ENCODE measurements at places on chromosomes 1 and 21. TPM values are rescaled to one million over a fixed set of nuclear protein-coding genes. Genes with fewer than 3 reads are reported as not detected.

- peak; percentile 18 for DNase-seq
- H3K4me1 ChIP-seq: no peaks in the 10 kb centered on the region
- no peak overlapping the region for H3K4me3 ChIP-seq
- H3K27ac ChIP-seq: no peak overlapping the region
- no peaks in the 10 kb centered on the region for H3K27me3 ChIP-seq
Measured at GRCh38 chr1:30437059-30437576, 286.3 kb downstream of the MATN1 start.

DNA sequence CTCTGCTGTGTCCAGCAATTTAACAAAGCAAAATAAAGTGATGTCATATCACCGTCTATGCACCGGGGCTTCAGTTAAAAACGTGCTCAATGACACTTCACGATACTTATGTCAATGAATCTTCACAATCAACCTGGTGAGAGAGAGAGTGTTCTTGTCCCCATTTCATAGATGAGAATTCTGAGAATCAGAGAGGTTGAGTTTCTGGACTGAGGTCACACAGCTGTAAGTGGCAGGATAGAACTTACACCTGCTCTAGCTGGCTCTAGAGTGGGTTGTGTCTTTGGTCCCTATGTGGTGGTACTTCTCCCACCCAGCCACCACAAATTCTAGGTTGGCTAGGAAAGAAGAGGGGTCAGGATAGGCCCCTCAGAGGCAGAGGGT lies 5.2 kb downstream of the NTRK1 start:
- H3K27ac ChIP-seq: no peak overlapping the region
- peaks cover 78% of the 10 kb centered on the region for H3K27me3 ChIP-seq
- no peak for DNase-seq
- peaks cover 17% of the 10 kb centered on the region for H3K4me1 ChIP-seq
- H3K4me3 ChIP-seq: no peak overlapping the region
- no peaks in the 10 kb centered on the region for H3K36me3 ChIP-seq

GRCh38 chr21:20259031-20259867 lies 739.0 kb upstream of the NCAM2 start:
- no peaks in the 10 kb centered on the region for H3K4me1 ChIP-seq
- H3K4me3 ChIP-seq: no peak overlapping the region
- no peaks in the 10 kb centered on the region for H3K27me3 ChIP-seq
- H3K27ac ChIP-seq: no peak overlapping the region
- H3K36me3 ChIP-seq: no peaks in the 10 kb centered on the region

DNA sequence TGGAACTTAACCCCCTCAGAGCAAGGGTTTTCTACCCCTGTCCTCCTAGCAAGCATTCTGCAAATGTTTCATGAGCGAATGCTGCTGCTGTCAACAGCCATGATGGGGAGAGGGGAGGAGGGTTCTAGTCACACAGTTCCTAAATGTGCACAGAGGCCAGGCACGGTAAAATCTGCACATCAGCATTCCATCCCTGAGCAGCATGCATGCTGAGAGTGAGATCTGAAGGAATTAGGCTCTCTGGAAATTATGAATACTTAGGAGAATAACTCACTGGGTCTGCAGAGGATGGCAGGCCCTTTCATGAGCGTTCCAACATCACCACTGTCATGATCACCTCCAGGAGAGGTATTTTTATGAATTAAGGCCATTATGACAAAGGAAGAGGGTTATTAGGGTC lies 2.1 kb downstream of the VTCN1 start:
- H3K4me3 ChIP-seq: no peak overlapping the region
- no peak overlapping the region for H3K27ac ChIP-seq
- no peaks in the 10 kb centered on the region for H3K4me1 ChIP-seq
- H3K27me3 ChIP-seq: no peaks in the 10 kb centered on the region
- DNase-seq: no peak
- no peaks in the 10 kb centered on the region for H3K36me3 ChIP-seq

DNA sequence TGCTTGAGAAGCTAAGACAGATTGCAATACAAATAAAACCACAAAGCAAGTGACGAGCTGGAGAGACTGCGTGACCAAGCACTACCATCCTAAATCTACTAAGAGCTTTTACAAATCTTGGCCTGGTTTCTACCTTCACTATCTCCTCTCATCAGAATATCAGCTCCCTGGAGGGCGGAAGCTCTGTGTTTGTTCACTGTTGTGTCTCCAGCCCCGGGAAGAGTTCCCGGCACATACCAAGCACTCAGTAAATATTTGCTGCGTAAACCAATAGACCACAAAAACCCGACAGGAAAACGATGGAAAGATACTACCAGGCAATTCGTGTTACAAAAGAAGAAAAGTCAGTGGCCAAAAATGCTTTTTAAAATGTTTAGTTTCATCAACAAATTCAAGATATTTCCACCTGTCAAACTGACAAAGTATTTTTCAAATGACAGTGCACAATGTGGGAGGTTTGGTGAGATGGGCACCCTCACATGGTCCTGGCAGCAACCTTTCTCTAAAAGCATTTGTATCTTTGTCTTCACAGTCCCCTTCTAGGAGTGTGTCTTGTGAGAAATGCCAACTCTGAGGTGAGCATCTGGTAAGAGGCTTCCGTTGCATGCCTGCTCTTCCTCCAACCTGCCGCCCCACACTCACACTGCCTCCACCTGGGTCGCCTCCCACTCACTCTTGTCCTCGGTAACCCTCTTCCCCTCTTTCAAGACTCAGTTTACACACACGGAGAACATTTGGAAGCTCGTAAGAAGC lies 34.7 kb downstream of the SLC1A7 start:
- no peak for DNase-seq
- H3K4me1 ChIP-seq: no peaks in the 10 kb centered on the region
- H3K27ac ChIP-seq: no peak overlapping the region
- H3K36me3 ChIP-seq: no peaks in the 10 kb centered on the region
- no peaks in the 10 kb centered on the region for H3K27me3 ChIP-seq
- no peak overlapping the region for H3K4me3 ChIP-seq

- H3K27me3 ChIP-seq: no peaks in the 10 kb centered on the region
- DNase-seq: no peak
- H3K4me1 ChIP-seq: no peaks in the 10 kb centered on the region
- H3K36me3 ChIP-seq: no peaks in the 10 kb centered on the region
Measured at GRCh38 chr21:28410256-28410655, 582.4 kb downstream of the LTN1 start.

GRCh38 chr1:12772520-12772919 lies 1.0 kb upstream of the PRAMEF12 start:
- H3K4me3 ChIP-seq: no peak overlapping the region
- DNase-seq: no peak
- H3K36me3 ChIP-seq: no peaks in the 10 kb centered on the region
- H3K27me3 ChIP-seq: no peaks in the 10 kb centered on the region

- no peak for DNase-seq
- H3K27me3 ChIP-seq: no peaks in the 10 kb centered on the region
- H3K27ac ChIP-seq: no peak overlapping the region
- no peaks in the 10 kb centered on the region for H3K4me1 ChIP-seq
- no peaks in the 10 kb centered on the region for H3K36me3 ChIP-seq
- H3K4me3 ChIP-seq: no peak overlapping the region
Measured at GRCh38 chr1:151960780-151961513, 32.7 kb downstream of the S100A10 start.

DNA sequence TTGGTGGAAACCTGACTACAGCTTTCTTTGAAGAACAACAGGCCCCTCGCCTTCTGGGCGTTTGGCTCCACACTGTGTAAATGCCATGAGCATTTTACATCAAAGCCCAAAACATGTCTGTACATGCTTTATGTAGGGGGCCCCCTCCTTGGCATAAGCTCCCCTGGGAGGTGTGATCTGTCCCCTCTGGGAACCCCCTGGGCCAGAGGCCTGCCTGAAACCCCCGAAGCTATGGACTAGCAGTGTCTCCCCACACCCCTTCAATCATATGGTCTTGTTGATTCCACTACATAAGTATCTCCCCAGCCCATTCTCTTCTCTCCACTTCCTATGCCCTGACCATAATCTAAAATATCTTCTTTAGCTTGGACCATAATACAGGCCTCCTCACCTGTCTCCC lies 241.5 kb downstream of the C1orf94 start:
- H3K36me3 ChIP-seq: no peaks in the 10 kb centered on the region
- H3K4me3 ChIP-seq: no peak overlapping the region
- H3K4me1 ChIP-seq: no peaks in the 10 kb centered on the region
- H3K27ac ChIP-seq: no peak overlapping the region
- DNase-seq: no peak

DNA sequence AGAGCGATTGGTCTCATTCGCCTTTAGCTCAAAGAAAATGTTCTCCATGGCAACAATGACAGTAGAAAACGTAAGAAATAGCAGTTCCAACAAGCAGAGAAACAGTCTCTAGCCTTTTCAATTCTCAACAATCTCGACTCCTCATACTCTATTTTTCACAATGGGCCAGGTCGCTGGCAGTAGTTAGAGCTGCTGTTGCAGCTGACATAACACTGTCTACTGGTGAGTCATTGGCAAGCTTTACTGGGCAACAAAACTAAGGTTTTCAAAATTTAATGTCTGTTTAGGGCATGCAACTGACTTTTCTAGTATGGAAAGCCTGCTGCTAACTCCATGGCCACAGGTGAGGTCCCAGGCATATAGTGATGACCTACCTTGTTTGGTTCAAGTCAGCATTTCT lies 221.1 kb upstream of the KAZN start:
- no peaks in the 10 kb centered on the region for H3K27me3 ChIP-seq
- no peak for DNase-seq
- no peaks in the 10 kb centered on the region for H3K36me3 ChIP-seq
- no peak overlapping the region for H3K27ac ChIP-seq
- no peaks in the 10 kb centered on the region for H3K4me1 ChIP-seq

GRCh38 chr21:38861989-38862683 lies 56.4 kb downstream of the ETS2 start:
- no peaks in the 10 kb centered on the region for H3K36me3 ChIP-seq
- H3K4me3 ChIP-seq: no peak overlapping the region
- DNase-seq: no peak
- H3K27ac ChIP-seq: no peak overlapping the region
- peaks cover 16% of the 10 kb centered on the region for H3K4me1 ChIP-seq

- H3K36me3 ChIP-seq: no peaks in the 10 kb centered on the region
- no peaks in the 10 kb centered on the region for H3K27me3 ChIP-seq
- H3K4me1 ChIP-seq: no peaks in the 10 kb centered on the region
- no peak overlapping the region for H3K4me3 ChIP-seq
- no peak overlapping the region for H3K27ac ChIP-seq
Measured at GRCh38 chr1:209354840-209355165, 228.7 kb upstream of the CAMK1G start.

DNA sequence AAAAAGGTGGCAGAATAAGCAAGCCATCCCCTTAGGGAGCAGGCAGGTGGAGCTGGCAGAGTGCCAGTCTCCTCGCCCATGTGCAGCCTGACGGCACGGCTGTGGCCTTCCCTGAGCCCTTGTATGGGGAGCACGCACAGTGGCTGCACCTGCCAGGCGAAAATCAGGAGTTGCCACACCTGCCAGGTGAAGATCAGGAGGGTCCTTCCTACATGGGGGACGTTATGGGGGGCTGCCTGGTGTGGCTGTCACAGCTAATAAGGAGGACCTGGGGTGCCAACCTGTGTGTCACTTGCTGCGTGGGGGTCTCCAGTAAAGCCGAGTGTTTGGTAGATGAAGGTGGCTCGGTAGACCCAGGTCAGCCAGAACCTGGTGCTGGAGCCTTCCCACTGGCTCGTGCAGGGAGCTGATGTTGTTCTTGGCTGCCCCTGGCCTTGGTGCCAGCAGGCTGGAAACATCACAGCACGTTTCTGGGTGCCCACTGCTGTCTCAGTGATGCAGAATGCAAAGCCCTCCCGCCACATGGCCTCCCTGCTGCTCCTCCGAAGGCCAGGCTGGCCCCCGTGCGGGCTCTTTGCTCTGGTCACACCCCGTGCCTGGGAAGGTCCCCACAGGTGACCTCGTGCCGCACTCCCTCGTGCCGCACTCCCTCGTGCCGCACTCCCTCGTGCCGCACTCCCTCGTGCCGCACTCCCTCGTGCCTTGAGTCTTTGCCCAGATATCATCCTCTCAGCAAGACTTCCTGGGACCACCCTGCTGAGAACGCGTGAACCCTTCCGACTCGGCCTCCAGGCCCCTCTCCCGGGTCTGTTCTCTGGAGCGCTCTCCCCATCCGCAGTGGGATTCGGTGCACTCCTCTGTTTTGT lies 55.4 kb downstream of the SLC37A1 start:
- H3K4me3 ChIP-seq: no peak overlapping the region
- DNase-seq: peak; percentile 59
- H3K27ac ChIP-seq: peak overlapping the region; percentile 54
- no peaks in the 10 kb centered on the region for H3K4me1 ChIP-seq
- H3K27me3 ChIP-seq: no peaks in the 10 kb centered on the region

DNA sequence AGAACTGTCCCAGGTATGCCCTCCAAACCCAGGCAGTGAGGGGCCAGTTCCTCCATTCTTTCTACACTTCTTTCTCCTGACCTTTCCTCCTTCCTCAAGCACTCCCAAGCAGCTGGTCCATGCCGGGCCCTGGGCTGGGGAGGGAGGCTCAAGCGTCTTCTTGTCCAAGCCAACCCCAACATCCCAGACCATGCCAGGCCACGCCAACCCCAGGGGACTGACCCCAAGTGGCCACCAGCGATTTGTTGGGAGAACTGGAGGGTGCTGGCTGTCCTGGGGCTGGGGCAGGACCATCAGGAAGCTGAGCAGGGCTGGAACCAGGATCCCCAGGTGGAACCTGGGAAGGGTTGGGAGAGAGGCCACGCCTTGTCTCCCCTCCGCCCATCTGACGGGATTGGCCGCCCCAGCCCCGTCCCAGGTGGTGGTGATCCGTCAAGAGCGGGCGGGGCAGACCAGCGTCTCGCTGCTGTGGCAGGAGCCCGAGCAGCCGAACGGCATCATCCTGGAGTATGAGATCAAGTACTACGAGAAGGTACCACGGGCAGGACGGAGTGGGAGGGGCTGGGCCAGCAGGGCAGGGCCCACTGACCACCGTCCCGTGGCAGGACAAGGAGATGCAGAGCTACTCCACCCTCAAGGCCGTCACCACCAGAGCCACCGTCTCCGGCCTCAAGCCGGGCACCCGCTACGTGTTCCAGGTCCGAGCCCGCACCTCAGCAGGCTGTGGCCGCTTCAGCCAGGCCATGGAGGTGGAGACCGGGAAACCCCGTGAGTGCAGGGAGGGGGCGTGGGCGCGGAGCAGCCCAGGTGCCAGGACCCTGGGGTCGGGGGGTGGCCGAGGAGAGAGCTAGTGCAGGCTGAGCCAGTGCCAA lies 29.9 kb downstream of the EPHA8 start:
- no peak overlapping the region for H3K4me3 ChIP-seq
- H3K27ac ChIP-seq: no peak overlapping the region
- H3K4me1 ChIP-seq: no peaks in the 10 kb centered on the region
- DNase-seq: no peak
- no peaks in the 10 kb centered on the region for H3K36me3 ChIP-seq
- H3K27me3 ChIP-seq: peaks cover 48% of the 10 kb centered on the region

DNA sequence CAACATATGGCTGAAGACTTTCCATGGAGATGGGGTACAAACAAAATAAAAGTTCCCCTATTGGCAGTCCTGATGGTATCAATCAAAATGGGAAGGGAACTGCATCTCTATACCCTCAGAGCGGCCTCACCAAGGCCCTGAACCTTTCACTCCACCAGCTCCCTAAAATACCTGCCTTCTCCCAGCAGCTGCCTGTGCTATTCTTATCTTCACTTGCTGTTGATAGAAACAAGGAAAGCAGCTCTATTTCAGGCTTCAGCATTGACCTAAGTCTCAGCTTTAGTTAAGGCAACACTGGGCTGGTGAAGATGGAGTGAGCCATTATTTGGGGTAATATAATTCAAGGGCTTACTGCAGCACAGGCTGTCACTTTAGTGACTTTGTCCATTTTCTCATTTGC lies 21.7 kb upstream of the PIGC start:
- H3K36me3 ChIP-seq: no peaks in the 10 kb centered on the region
- H3K4me3 ChIP-seq: no peak overlapping the region
- H3K27ac ChIP-seq: no peak overlapping the region
- DNase-seq: no peak
- H3K27me3 ChIP-seq: no peaks in the 10 kb centered on the region
- no peaks in the 10 kb centered on the region for H3K4me1 ChIP-seq

Gene HTR6
- not detected for total RNA-seq

Gene ZNF362
- total RNA-seq: 23.8 TPM

Gene TNFRSF18
- total RNA-seq: 7.7 TPM

Gene ANP32E
- 43.8 TPM for total RNA-seq

Gene KCNJ15
- 16.7 TPM for total RNA-seq

Gene LRRC53
- total RNA-seq: not detected

Gene OR2AK2
- 0.97 TPM for total RNA-seq

Gene CELA3A
- total RNA-seq: 3.9 TPM
